ENCODE measurements at places on chromosomes 5 and 9.

GRCh38 chr5:168826246-168826725 lies 247.1 kb upstream of the PANK3 start:
- no peak for DNase-seq

- no peak for DNase-seq
Observed at GRCh38 chr5:112210430-112211005, 208.6 kb downstream of the EPB41L4A start.

DNA sequence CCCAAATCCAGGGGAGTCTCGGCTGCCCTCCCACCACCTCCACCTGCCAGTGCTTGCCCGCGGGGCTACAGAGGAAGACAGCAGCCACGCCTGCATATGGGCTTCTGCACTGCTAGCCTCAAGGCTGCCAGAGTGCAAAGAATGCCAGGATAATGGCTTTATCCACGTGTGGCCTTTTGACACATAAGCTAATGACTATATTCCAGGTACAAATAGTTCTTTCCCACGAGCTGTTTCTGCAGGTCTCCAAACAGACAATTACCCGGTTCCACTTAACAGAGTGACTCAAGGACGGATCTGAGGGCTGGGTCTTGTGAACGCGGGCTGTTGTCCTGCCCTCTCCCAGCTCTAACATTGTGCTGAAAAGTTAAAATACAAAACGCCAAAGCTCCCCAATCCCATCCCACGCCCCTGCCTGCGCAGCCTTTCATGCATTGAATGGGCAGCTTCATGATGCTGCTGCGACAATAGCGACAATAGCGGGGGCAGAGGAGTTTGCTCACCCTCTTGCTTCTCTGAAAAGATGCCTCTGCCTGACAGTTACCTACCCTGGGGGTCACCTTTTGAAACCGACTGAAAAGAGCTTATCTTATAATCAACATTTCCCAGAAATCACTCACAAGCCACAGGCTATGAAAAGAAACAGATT lies 39.1 kb upstream of the MSH3 start:
- DNase-seq = no peak

- no peak for DNase-seq
Observed at GRCh38 chr9:103990311-103990710, 103.8 kb upstream of the SMC2 start.

DNA sequence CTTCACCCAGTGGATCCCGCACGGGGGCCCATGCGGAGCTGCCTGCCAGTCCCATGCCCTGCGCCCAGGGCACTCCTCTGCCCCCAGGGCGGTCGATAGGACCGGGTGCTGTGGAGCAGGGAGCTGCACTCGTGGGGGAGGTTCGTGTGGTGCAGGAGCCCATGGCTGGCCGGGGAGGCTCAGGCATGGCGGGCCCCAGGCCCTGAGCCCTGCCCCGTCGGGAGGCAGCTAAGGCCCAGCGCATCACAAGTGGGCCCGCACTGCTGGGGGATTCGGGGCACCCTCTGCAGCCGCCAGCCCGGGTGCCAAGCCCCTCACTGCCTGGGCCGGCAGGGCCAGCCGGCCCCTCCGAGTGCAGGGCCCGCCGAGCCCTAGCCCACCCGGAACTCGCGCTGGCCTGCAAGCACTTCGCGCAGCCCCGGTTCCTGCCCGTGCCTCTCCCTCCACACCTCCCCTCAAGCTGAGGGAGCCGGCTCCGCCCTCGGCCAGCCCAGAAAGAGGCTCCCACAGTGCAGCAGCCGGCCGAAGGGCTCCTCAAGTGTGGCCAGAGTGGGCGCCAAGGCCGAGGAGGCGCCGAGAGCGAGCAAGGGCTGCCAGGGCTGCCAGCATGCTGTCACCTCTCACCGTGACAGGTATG lies 221.1 kb upstream of the RORB start:
- DNase-seq = peak; percentile 1

DNA sequence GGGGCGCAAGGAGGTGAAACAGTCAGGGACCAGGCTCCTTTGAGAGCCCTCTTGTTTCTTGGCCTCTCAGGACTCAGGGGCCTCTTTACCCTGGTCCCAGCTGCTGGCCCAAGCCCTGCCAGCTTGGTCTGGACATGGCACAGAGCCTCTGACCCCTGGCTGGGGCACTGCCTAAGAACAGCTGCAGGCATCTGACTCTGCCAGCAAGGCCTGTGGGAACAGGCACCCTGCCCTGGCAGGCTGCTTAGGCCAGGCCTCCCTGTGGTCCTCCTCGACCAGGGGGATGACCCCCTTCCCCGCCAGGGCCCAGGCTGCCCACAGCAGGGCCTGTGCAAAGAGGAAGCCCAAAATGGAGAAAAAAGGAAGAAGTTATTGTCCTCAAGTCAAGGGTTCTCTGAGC lies 25.5 kb downstream of the OLFML2A start:
- DNase-seq = no peak

DNA sequence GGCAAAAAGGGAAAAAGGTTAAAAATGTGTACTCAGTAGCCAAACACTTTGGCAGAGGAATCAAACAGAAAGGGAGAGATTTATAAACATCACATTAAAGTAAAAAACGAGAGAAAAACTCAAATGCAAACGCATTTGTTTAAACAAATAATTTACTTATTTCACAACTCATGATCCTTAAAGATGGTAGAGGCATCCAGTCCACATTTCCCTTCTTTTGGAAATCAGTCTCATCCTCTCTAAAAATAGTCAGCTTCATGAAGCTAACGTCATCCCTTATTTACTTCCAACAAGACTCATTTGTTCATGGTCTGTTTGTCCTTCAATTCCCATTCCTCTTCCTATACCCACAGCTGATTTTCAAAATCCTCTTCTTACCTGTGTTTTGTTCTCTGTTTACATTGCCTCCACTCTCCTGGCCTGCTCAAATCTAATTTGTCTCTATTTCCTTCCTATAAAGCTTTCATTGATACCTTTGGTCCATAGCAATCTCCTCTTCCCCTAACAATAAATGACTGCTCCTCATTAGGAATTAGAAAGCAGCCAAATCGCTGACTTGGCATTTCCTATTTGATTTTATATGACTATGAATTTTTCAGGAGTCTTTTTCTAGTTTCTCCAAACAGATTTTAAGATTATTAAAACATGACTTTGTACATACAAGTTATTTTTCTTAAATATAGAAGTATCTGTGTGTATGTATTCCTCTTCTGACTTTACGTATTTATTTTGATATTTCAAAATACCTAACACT lies 805.3 kb downstream of the TLE1 start:
- DNase-seq = no peak

- no peak for DNase-seq
Observed at GRCh38 chr5:37710965-37711364, 128.9 kb downstream of the GDNF start.

DNA sequence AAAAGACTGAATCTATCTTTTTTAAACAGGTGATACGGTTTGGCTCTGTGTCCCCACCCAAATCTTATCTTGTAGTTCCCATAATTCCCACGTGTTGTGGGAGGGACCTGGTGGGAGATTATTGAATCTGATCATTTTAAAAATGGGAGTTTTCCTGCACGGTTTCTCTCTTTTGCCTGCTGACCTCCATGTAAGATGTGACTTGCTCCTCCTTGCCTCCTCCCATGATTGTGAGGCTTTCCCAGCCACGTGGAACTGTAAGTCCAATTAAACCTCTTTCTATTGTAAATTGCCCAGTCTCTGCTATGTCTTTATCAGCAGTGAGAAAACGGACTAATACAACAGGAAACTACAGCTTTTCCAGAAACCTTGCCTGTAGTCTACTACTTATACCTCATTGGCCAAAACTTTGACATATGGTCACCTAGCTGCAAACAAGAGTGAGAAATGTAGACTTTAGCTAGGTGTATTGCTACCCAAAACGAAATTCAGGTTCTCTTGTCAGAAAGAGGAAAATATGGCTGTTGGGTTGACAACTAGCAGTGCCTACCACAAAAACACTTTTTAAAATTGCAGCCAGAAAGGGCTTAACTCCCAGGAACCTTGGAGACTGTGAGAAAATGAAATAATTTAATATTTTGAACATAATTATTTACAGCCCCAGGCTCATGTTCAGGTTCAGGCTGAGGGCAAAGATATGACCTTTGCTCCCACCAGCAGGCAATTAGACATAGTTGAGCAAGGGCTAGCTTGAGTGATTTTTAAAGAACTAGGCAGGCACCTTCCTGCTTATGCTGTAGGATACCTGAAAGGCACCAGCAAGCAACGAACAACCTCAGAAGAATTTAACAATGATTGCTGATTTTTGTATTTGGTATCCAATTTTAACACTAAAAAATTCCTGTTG lies 7.4 kb upstream of the AGGF1 start:
- DNase-seq = no peak

- DNase-seq = peak; percentile 55
Observed at GRCh38 chr9:93093127-93093876, 2.7 kb upstream of the CARD19 start.

DNA sequence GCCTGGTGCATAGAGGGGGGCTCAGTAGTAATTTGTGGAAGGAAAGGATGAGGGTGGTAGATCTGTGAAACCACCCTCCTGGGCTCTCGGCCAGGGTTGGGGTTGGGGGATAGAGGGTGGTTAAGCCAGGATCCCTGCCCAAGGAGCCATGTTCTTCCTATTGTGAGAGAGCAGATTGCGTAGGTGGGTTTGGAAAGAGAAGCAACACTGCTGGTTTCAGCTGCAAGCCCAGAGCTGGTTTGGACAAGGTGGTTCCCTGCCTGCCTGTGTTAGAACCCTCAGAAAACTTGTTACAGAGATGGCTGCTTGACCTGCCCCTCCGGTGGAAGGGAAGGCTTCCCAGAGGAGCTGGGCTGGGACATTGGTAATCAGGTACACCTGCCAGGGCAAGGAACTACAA lies 131.2 kb upstream of the HAND1 start:
- no peak for DNase-seq

DNA sequence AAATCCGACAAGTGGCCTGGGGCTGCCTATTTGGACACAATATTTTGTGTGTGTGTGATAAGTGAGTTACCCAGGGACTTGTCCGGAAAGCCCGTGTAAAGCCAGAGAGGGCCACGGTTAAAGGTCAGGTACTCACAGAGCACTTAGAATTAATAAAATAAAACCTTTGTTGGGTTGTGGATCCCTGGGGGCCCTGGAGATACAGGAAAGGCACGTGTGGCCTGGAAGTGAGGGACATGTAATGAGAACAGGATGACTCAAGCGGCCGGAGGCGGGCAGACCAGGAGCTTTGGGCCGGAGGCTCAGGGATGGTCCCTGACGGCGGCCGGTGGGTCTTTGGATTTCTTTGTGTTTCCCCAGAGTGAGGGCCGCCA lies 1.0 kb downstream of the DMRT2 start:
- DNase-seq = no peak

GRCh38 chr5:40981420-40981819 lies 72.1 kb downstream of the C7 start:
- no peak for DNase-seq

GRCh38 chr5:36606036-36606427 lies 374 bp upstream of the SLC1A3 start:
- DNase-seq = no peak

GRCh38 chr9:116998305-116998704 lies 311.2 kb downstream of the TRIM32 start:
- DNase-seq = no peak

- DNase-seq = no peak
Observed at GRCh38 chr9:83027153-83027891, 35.6 kb downstream of the RASEF start.

- DNase-seq = no peak
Observed at GRCh38 chr9:120904061-120904977, 22.3 kb downstream of the TRAF1 start.

- DNase-seq = no peak
Observed at GRCh38 chr9:68619636-68620035, 79.0 kb upstream of the TMEM252 start.

GRCh38 chr9:8252445-8252844 lies 452.9 kb upstream of the DMAC1 start:
- DNase-seq = no peak

DNA sequence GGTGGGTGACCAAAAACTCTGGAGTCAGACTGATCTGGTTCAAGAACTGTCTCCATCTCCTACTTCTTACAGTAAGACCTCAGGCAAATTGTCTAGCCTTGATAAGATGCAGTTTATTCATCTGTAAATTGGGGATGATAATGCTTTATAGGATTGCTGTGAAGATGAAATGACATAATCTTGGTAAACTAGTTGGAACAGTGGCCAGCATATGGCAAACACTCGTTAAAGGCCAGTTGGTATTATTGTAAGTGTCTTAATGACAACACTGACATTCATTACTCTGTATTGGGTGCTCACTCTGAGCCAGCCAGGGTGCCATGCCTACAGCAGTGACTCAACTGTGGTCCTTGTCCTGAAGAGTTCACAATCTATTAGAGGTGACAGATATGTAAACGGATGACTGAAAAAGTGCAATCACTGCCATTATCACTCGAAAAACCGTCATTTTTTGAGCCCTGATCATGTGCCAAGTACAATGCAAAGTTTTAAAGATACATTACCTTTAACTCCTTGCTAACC lies 84.9 kb upstream of the HSPA9 start:
- no peak for DNase-seq

DNA sequence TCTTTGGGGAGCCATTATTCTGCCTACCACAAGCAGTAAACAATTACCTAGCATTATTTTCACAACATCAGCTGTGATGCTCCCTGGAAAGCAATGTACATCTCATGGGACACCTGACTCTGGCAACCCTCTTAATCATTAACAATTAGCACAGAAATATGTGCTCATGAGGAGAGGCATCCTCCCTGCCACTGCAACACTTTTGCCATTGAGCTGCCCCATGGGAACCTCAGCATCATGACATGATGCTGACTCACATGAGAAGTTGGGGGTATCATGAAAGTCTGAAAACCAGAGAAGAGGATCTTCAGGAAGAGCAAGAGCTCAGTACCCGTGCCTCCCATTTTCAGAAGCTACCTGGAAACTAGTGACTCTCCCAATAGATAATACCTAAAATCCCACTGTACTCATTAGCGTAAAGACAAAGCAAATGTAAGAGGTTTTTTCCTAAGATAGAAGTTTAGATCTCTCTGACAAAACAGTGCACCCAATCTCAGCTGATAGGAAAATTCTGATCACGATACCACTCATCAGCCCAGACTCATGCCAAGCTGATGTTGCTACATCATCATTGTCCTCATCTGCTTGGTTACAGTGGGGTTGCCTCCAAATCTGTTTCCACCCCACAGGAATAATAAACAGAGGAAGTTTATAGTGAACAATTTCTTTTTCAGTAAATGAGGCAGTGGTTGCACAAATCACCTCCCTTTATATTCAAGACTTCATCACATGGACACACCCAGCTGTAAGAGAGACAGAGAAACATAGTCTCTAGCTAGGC lies 244.5 kb downstream of the NR2F1-AS1 start:
- DNase-seq = no peak

- DNase-seq = no peak
Observed at GRCh38 chr5:82413302-82414040, 135.3 kb upstream of the RPS23 start.

- DNase-seq = no peak
Observed at GRCh38 chr9:92748233-92748497, 16.5 kb downstream of the BICD2 start.

GRCh38 chr5:45623832-45624231 lies 72.3 kb downstream of the HCN1 start:
- DNase-seq = no peak
